ENCODE measurements at places on chromosomes 13 and 19.

DNA sequence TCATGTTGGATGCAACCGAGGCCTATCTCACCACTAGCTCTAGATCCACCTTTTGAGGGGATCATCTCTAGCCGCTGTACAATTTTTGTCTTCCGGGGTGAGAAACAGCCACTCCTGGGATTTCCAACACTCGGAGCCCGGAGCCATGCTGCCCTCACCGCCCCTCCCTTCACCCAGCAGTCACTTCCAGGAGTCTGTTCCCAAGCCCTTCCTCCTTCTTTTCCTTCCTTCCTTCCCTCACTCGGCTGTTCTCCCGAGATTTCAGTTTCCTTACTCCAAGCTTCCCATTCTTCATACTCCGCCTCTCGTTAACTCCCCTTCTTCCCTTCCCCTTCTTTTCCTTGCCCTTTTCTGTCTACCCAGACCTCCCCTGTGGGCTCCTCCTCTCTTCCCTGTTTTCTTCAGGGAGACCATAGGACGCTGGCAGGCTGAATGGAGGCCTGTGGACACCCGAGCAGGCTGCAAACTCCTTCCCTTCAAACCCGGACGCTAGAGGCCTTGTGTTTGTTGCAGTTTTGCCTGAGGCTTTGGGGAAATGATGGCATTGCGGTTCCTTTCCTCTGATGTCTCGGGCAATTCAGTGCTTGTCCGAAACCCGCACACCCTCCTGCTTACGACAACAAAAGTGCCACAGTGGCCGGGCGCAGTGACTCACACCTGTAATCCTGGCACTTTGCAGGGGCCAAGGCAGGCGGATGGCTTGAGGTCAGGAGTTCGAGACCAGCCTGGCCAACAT lies 96.0 kb downstream of the CAB39L start:
- no peak for DNase-seq

DNA sequence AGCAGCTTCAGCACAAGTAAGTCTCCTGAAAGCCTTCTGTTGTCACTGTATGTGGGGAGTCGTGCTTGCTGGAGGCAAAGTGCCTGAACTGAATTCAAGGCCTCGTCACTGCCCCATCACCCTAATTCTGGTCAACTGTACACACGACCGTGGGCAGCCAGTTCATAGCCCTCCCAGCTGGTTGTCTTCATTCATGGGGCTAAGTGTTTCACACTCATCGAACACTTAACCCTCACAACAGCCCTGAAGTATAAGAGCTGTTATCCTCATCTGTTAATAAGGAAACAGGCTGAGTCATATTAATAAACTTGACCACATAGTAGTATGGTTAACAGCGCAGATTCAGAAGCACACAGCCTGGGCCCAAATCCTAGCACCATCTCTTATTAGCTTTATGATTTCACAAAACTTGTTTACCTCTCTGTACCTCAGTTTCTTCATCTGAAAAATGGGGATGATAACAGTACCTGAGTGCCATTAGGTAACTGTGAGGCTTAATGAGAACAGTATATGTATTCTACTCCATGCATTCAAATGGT lies 66.7 kb downstream of the CDADC1 start:
- DNase-seq, result no peak

DNA sequence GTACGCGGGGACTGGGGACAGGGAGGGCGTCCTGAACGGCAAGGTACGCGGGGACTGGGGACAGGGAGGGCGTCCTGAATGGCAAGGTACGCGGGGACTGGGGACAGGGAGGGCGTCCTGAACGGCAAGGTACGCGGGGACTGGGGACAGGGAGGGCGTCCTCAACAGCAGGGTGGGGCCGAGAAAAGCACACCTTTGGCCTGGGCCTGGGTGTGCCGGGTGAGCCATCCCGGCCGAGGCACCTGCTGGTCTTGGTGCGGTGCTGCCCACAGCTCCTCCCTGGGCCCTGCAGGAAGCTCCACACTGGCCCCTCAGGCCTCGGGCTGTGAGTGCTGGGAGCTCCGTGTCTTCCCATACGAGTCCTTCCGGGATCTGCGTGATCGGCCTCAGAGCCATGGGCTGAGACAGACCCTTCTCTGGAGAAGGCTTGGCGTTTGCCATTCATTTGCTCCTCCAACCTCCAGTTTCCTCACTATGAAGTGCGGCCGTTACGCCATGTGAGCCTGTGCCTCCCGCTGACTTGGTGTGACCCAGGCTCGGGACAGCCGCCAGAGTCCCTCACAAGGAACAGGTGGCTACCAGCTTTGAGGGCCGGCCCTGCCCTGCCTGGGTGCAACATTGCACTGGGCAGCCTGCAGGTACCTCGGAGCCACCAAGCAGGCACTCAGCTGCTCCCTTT lies 7.8 kb upstream of the ZNF554 start:
- no peak for DNase-seq

DNA sequence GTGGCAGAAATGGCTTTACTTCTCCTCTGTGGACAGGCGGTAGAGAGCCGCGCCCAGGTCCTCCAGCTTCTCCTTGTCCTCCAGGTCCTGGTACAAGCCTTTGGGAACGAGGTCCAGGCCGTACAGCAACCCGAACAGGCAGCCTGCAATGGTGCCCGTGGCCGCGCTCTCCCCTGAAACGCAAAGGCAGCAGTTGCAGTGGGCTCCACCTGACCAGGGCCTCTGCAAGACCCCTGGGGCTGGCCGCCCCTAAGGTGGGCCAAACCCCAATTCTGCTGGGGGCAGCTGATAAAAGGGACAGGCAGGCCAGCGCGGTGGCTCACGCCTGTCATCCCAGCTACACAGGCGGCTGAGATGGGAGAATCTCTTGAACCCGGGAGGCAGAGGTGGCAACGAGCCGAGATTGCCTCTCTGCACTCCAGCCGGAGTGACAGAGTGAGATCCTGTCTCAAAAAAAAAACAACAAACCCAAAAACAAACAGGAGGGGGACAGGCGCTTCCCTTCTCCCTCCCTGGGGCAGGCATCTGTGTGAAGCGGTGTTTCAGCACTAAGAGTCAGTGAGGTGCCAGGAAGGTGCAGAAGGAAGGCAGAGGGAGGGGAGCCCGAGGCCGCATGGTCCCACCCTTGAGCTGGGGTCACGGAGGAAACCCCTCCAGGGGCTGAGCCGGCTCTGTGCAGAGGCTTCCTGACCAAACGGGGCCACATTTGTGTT lies 30.3 kb downstream of the ADPRHL1 start:
- no peak for DNase-seq

- no peak for DNase-seq
Observed at GRCh38 chr19:38699027-38699346, 45.3 kb downstream of the CAPN12 start.

GRCh38 chr19:17778968-17779929 lies 15.7 kb upstream of the B3GNT3 start:
- DNase-seq, result no peak

Measured in activated naive CD8-positive, alpha-beta T cell treated with anti-CD3 and anti-CD28 coated beads for 36 hours (primary cell).